Glomerular endothelial cell (primary cell): ENCODE measurements at places on chromosomes 4 and X. TPM values are rescaled to one million over a fixed set of nuclear protein-coding genes. Genes with fewer than 3 reads are reported as not detected.

- no peak for DNase-seq
Observed at GRCh38 chr4:15149234-15149838, 147.1 kb downstream of the CPEB2 start.

GRCh38 chr4:67933755-67934154 lies 29.5 kb downstream of the TMPRSS11A start:
- DNase-seq: no peak

- no peak for DNase-seq
Observed at GRCh38 chr4:65973186-65973585, 302.9 kb upstream of the EPHA5 start.

The LAGE3 gene
- total RNA-seq: 28.0 and 28.9 TPM in 2 replicates

DNA sequence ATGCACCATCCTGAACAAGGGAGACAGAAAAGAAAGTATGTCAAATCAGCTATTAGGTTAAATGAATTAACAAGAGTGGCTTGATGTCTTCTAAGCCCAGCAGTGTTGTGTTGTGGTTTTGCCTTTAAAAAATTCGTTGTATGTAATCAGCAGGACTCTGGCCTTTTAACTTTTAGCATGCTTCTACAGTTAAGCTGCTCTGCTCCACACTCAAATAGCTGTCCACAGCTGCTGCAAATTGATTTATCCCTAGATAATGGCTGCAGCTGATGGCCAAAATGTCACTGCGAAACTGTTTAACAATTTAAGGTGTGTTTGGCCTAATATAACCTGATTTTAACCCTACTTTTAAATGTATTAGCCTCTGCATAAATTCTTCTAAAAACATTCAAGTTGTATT lies 85.8 kb downstream of the CXXC4 start:
- DNase-seq: no peak

The FAM184B gene
- not detected in 2 replicates for total RNA-seq

DNA sequence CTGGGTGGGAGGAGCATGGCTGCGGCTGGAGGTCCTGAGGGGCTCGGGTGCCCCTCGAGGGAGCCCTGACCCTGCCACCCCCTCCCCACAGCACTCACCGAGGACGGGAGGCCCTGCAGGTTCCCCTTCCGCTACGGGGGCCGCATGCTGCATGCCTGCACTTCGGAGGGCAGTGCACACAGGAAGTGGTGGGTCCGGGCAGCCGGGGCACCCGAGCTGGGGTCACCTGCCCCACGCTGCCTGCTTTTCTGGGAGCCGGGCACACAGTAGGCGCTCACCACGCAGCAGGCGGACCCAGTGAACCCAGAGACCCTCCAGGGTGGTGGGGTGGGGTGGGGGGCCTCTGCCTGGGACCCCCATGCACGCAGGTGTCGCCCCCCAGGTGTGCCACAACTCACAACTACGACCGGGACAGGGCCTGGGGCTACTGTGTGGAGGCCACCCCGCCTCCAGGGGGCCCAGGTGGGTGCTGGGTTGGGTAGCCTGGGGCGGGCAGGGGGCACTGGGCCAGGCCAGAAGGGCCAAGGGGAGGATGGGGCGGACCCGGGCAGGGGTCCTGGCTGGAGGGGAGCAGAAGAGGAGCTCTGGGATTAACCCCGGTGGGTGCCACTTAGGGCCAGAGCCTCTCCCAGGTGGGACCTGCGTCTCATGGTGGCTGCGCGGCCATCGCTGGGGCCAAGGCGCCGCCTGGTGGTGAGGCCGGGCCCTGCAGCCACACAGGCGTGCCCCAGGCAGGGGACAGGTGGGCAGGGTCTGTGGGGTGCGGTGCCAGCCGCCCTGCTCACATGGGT lies 1.4 kb downstream of the HGFAC start:
- DNase-seq: no peak

DNA sequence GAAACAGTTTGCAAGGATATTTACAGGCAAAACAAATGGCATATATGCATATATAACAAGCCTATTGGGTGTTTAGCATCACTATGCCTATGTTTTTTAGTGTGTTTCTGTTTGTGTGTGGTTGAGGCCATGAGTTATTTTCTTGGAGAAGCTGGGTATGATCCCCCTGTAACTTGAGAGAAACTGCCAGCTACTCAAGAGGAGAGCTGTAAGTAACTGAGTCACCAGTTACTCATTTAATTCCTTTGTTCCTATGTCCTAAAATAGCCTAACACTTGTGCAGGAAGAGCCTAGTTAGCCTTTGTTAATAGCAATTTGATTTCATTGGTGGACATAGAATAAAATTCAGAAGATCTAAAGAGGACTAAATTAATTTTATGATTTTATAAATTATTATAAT lies 79.1 kb downstream of the PWWP3B start:
- DNase-seq: no peak
